ENCODE measurements at places on chromosomes 2 and 18.

GRCh38 chr2:239935789-239936758 lies 89.1 kb downstream of the NDUFA10 start:
- no peak for DNase-seq

GRCh38 chr2:68190991-68191731 lies 33.5 kb downstream of the PNO1 start:
- no peak for DNase-seq

GRCh38 chr2:10327896-10328669 lies 25.4 kb downstream of the HPCAL1 start:
- peak; percentile 53 for DNase-seq

GRCh38 chr2:209523041-209523740 lies 99.3 kb downstream of the MAP2 start:
- DNase-seq, result no peak

GRCh38 chr2:137002896-137003295 lies 237.6 kb downstream of the THSD7B start:
- DNase-seq, result no peak

All from natural killer cell (primary cell).